ENCODE measurements at places on chromosomes 3 and 15.

- no peak for DNase-seq
Observed at GRCh38 chr15:78323693-78324092, 16.5 kb upstream of the CRABP1 start.

DNA sequence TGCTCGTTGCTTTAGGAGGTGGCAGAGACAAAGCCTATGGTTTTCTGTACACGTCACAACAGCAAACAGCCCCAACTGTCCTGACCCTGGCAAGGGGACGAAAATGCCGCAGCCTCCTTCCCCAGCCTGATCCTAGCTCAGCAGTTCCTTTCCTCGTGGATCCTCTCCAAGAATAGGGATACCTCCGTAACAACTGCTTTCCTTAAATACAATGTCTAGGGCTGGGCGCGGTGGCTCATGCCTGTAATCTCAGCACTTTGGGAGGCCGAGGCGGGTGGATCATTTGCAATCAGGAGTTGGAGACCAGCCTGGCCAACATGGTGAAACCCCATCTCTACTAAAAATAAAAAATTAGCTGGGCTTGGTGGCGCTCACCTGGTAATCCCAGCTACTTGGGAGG lies 17.0 kb downstream of the MAP6D1 start:
- no peak for DNase-seq

- DNase-seq = no peak
Observed at GRCh38 chr15:78162038-78162437, 12.9 kb downstream of the IDH3A start.

DNA sequence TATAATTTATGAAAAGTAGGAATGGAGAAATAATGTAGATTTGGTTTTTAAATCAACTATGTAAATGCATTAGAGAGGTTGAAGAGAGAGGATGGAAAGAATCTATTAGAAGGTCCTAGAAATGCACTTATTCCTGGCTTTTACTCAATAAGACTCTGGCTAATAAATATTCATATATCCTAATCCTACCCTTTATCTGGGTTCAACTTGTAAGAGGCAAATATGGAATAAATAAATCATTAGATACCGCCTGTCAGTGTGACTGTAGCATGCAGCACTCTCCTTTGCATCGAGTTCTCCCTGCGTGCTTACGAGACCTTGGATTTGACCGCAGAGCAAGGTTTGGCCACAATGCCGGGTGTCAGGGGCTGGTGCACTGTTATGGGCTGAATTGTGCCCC lies 1156.5 kb downstream of the ROBO1 start:
- no peak for DNase-seq

- no peak for DNase-seq
Observed at GRCh38 chr3:72383230-72383629, 465.0 kb downstream of the SHQ1 start.

GRCh38 chr3:146715170-146715569 lies 110.0 kb upstream of the PLSCR5 start:
- DNase-seq = peak; percentile 34

DNA sequence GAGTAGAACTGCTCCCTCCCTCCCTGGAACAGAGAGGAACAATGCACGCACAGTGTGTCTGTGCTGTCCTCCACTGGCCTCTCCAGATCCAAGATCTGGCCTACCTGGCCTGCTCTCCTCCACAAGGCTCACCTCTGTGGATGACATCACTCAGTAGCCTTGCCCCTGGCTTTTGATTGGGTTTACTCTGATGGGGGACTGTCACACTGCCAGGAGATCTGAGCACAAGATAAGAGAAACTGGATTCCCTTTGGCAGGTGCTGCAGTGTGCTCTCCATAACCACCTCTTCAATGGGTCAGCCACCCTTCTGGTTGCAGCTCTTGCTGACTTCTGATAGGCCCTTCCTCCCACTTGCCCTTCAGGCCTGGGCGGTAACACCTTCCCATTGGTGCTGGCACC lies 22.6 kb upstream of the ANO10 start:
- no peak for DNase-seq

DNA sequence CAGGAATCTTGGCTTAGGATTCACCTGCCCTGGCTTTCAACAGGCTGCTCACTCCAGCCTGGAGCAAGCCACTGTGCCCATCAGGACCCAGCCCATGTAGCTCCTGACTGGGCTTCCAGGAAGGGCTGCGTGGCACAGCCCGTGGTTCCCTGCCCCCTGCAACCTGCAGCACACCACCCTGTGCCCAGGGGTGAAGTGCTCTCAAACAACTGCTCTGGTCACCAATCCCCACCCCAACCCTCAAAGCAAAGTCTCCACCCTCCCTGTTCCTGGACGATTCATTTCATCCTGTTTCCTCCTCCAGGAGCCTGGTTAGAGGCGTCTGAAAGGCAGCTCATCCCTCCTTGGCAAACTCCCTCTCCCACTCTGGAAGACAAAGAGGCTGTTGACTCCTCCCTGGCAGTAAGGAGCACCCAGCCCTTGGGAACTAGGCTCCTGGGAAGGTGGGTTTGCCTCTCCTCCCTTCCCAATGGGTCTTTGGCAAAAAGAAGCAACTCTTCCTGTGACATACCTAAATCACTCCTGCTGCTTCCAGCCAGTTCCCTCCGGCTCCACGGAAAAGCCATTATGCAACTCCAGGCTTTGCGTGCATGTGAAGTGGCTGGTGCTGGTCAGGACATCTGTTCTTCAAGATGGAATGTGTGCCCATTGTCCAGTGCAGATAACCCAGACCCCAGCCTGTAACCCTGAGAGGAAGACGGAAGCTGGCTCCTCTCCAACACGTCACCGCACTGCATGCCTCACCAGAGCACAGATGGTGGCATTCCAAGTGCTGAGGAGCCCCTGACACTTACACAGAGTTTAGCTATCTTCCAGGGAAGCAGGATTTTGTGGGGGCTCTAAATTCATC lies 29.1 kb upstream of the VIPR1 start:
- peak; percentile 92 for DNase-seq

- DNase-seq = no peak
Observed at GRCh38 chr3:112042842-112043280, 8.3 kb downstream of the TMPRSS7 start.

DNA sequence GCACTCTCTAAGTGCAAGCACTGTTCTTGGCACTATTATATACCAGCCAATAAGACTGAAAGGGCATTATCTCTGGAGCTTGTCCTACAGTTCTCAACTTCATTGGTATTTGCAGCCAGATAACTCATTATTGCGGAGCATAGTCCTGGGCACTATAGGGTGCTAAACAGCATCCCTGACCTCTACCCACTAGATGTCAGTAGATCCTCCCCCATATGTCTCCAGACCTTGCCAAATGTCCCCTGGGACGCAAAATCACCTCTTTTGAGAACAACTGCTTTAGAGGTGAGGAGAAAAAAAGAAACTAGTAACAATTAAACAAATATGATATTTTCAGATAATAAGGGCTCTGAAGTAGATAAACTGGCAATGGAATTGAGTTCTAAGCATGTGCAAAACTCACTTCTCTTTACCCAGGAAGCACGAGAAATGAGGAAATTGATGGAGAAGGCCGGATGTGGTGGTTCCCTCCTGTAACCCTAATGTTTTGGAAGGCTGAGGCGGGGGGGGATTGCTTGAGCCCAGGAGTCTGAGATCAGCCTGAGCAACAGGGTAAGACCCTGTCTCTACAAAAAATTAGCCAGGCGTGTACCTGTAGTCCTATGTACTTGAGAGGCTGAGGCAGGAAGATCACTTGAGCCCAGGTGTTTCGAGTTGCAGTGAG lies 61.4 kb downstream of the FRMD4B start:
- no peak for DNase-seq

- no peak for DNase-seq
Observed at GRCh38 chr3:58719684-58720083, 53.1 kb upstream of the FAM3D start.

DNA sequence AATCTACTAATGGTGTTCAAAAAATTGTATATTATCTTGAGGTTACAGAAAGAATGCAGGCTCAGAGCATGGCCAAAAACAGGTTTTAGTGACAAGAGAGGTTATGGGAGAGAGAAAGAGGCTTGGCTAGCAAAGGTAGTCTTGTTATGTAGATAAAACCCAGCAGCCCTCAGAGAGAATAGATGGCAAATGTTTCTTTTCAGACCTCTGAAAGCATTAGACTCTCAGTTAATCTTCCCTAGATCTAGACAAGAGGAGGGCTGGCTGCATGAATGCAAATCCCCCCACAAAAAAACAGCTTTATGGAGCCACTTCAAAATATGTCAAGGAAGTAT lies 62.2 kb downstream of the OSTN start:
- DNase-seq = no peak

DNA sequence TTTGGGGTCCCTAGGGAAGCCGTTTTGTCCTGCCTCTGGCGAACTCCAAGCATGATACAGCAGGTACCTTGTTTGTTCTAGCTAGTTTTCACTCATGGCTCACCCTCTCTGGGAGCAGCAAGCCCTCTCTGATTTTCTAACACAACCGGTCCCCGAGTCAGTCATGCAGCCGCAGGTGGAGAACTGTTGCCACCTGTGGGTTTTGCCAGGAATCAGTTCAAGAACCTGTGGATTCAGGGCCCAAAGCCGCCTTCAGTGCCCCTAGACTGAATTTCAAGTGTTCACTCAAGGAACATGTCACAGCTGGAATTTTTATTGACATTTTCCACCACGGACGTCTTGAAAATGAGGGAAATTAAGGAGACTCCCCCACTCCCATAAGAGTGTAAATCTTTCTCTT lies 13.3 kb upstream of the LRRK1 start:
- no peak for DNase-seq

DNA sequence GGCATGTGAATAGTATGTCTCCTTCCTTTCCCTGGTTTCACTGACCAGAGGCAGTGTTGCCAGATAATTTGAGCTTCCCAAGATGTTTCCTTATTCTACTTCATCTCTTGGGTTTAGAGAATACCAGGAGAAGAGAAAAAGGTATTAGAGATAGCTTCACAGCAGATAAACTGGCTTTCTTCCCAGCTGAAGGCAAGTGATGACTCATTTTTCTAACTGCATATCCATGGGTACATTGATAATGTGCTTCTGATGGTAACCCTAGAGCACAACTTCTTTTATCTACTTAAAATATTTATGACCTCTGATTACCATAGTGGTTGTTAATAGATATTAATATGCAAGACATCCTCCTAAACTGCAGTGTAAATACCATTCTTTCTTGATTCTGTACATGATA lies 34.6 kb upstream of the CMTM8 start:
- DNase-seq = peak; percentile 39

DNA sequence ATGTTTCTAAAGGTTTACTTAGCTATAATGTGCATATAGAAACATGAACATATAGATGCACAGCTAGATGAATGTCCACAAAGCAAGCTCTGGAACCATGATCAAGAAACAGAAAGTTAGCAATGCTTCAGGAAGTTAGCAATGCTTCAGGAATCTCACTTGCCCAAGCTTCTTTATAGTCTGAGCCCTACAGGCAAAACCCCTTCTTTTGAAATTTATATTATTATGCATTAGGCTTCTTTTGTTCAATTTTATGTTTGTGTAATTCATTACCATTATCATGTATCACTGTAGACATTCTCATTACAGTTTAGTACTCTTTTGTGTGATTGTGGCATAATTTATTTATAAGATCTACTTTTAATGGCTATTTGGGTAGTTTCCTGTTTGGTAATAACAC lies 286.4 kb upstream of the BCHE start:
- DNase-seq = no peak

- DNase-seq = no peak
Observed at GRCh38 chr3:2921903-2922302, 188.3 kb downstream of the IL5RA start.

DNA sequence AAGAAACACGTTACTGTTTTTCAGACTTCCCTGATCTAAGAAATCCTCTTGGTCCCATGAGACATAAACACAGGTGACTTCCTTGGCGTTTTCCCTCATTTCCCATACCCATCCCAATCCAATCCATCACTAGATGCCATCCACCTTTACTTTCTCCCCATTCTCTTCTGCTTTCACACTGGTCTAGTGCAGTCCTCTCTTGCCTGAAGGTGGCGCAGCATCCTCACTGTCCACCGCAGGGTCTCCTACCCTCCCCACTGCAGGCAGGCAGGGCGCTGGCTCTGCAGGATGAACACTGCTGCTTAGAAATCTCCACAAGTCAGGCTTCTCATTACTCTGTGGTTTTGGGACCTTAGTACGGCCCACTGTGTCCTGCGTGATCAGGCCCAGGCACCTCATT lies 58.2 kb downstream of the RAB7A start:
- DNase-seq = peak; percentile 21

DNA sequence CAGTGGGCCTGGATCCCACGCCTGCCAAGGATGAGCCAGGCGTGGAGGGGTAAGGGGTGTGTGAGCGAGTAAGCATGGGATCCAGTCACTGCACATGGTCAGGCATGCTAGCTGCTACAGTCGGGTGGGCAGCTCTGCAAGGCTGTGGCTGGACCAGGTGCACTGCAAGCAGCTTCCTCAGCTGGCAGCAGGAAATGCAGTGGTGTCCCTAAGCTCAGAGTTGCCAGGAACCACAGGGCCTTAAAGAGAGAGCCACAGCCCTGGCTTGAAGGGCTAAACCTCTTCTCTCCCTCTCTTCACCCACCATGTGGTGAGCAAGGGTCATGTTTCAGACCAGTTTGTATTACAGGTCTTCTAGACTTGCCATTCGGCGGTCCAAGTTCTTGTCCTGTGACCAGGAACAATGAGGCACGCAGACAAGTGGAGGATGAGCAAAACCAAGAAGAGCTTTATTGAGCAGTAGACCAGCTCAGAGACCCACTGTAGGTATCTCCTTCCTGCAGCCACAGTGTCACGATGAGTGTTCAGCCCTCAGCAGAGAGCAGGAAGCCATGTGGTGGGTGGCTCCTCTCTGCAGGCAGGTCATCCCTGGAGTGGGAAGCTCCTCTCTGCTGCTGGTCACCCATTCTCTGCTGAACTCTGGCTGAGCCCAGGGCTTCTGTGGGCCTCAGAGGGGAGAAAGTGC lies 511.9 kb downstream of the PYDC2 start:
- DNase-seq = no peak

- DNase-seq = peak; percentile 41
Observed at GRCh38 chr15:71707230-71708050, 102.9 kb upstream of the NR2E3 start.

DNA sequence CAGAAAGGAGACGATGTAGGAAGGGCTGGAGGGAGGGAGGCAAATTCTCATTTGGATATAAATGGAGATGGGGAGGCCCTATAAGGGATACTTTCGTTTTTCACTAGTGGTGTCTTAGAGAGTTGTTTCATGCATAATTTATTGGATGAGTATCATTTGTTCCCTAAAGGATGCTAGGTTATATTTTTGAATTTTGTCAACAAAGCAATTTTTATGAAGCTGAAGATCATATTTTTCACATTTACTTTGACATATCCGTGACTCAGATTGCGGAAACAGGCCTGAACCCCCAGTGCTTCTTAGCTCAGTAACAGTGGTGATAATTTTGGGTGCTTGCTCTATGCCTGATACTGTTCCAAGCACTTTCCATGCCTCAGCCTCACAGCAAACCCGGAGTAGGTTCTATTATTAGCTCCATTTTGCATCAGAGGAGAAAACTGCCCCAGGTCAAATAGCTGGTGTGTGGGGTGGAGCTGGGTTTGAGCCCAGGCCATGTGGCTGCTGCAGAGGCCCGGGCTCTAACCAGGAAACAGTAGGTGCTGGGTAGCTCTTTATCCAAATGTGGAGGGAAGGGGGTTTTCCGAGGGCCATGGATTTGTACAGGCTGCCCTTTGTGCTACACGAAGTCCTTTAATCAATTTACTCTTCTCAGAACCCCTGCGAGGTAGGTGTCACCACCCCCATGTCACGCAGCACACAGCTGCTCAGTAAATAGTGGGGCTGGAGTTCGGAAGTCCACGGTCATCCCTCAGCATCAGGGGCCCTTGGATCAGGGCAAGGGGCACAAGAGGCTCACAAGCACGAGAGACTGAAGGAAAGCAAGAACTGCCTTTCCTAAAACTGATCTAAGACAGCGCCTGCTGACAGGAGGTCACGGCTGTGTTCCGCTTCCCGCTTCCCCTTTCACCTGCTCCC lies 99.1 kb downstream of the SLC49A4 start:
- no peak for DNase-seq

- no peak for DNase-seq
Observed at GRCh38 chr3:43523454-43524053, 98.3 kb downstream of the ANO10 start.

Data from endothelial cell of umbilical vein (primary cell).